Stimulated activated CD4-positive, alpha-beta T cell treated with anti-CD3 and anti-CD28 coated beads, TNF-alpha, amount 100 ng/mL, for 24 hours (primary cell): ENCODE measurements at places on chromosomes 7 and 10.
A peak's percentile ranks its signal among the peaks of the same experiment; 100 is the strongest.

DNA sequence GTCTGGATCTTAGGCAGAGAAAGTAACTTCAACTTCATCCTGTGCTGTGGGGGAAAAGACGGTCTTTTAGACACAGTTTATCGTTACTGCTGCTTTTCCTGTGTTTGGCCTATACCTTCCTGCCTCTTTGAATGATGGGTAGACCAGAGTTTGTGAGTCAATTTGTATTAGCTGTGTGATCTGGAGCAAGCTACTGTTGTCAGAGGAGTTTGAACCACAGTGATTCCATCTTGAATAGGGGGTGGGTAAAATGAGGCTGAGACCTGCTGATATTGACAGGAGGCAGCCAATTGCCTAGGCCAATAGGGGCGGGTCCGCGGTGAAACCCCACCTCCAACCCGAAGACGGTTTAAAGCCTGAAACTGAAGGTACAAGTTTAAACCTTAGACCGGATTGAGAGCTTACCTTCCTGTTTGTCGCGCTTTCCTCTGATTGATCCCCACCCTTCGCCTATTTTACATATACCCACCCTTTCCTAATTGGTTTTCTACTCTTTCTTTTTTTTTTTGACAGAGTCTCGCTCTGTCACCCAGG, 35.8 kb upstream of the EIF4H start:
- DNase-seq, result no peak

DNA sequence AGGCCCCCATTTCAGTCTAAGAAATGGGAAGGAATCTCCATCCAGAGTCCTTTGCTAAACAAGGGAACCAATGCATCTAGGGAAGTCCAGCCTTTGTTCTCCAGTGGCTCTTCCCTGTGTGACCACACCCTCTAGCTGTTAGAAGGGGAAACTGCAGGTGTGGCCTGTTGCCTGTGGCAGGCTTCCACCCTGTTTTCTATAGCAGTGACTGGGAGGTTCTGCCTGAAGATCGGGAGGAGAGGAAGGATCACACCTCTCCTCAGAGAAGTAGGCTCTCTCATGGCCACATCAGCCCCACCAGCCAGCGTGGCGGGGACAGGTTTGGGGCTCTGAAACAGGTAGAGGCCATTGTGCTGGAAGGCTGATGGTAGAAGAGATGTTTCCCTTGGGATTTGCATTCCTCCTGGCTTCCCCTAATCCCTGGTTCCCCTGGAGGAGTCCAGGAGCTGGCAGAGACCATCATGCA, 47.7 kb upstream of the TRIM8 start:
- no peak for DNase-seq

- no peak for DNase-seq
Observed at GRCh38 chr10:76303682-76304316, 872.4 kb downstream of the LRMDA start.

- no peak for DNase-seq
Observed at GRCh38 chr10:118365702-118366101, 23.6 kb upstream of the FAM204A start.

DNA sequence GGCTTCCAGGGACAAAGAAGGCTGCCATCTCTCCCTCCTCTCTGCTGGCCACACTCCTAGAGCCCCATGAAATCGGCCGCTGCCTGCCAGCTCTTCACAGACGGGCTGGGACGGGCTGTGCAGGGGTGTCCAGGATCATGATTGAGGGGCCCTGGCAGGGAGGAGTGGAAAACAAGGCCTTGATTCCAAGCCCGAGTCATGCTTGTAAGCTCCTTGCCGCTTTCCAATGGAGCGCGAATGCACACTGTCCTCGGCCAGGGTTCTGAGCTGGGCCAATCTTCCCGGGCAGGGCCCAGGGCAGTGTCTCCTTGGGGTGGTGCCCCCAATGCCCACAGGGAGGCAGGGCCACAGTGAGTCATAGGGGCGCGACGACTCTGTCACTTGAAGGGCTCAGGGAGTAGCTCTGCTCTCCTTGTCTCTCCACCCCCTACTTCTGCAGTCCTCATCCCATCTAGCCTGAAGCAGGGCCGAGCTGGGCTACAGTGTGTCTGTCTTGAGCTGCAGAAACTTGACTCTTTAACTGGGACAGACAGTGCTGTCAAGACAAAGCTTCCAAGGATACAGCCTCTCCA, 186.2 kb upstream of the SVIL start:
- DNase-seq, result no peak

GRCh38 chr10:90911133-90912051, 9.5 kb downstream of the ANKRD1 start:
- DNase-seq, result peak; percentile 16

DNA sequence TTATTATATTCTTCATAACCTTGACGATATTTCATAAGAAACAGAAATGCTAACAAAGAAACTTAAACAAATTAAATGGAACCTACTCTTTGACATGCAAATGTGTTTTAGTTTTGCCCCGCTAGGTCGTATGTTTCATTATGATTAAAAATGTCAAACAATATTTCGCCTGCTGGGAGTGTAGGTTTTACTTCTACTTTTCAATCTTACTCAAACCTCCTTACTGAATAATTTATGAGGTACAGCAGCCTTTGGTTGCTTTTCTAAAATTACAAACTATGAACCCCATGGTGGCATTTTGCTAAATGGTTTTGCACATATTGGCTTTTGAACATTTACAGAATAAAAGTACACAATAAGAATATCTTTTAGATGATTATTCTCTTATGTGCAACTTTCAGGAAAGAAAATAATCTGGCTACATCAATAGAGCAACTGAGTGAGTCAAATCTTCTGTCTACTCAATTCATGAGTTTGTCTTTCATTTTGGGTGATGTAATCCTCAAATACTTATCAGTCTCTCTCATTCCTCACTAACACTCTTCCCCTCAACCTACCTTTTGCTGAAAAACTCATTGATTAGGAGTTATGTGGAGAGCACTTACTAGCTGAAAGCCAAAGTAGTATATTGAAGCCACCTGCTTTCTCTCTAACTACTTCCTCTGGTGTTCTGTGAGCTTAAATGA, 1226.4 kb downstream of the XPNPEP1 start:
- DNase-seq, result no peak

- DNase-seq, result no peak
Observed at GRCh38 chr10:77711683-77712049, 74.1 kb upstream of the KCNMA1 start.

DNA sequence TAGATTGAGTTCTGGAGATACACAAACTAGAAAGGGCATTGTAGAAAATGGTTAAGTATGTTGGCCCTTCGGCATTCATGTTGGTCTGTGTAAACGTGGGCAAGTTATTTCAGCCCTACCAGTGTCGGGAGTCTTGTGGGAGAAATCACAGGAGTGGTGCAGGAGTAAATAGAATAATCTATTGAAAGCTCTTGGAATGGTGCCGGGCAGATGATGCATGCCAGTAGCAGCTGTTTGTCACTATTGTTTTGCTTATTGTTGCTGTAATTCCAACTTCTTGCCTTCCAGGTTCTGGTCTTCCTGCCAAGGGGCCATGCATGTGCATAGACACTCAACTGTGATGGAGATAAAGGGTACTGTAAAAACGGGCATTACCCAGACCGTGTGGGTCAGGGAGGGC, 259.4 kb downstream of the CAMK1D start:
- no peak for DNase-seq

- no peak for DNase-seq
Observed at GRCh38 chr10:82932451-82932850, 1057.5 kb downstream of the NRG3 start.

DNA sequence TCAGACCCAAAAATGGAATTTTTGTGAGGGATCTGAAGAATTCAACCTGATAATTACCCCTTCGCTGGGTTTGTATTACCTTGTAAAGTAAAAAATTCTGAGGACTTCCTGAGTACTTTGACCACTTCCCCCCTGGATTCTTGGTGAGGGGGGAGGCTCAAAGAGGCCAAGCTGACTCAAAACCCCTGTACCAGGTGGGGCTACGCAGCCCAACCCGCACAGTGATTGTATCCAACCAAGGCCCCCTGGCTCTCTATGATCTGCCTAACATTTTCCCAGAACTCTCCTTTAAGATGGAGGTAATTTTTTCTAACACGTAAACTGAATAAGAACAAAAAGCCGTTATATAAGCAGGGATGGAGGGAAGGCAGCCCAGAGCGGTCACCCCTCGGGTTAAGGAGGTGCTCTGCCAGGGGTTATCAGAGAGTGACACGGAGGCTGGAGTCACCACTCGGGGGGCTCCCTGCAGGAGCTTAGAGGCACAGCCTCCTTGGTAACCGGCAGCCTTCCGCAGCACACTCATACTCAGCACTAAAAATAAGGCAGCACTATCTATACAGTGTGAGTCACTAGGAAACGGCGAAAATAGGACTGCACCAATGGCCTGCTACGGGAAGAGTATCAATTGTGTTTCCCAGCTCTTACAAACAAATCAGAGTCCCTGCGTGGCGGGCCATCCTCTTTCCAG, 255.4 kb downstream of the ELMO1 start:
- no peak for DNase-seq

- DNase-seq, result no peak
Observed at GRCh38 chr10:9834434-9834833, 1183.2 kb upstream of the CELF2 start.

DNA sequence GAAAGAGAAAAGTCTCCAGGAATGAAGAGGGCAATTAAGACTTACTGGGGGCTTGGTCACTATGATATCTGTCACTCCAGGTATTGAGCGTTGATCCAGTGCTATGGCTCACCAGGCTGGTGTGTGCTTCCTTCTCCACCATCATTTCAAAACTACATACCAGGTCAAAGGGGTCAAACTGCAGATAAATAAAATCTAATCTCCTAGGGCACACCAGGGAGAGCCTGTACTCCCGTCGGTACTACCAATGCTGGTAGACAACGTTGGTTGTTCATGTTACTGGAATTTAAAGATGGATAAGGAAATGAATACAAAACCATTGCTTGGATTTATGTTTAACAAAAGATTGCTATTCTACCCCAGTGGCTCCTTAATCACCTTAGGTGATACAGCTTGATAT, 118.3 kb downstream of the MYO3A start:
- no peak for DNase-seq

- no peak for DNase-seq
Observed at GRCh38 chr7:125661006-125661405, 731.4 kb upstream of the POT1 start.

GRCh38 chr10:103397191-103397825, 882 bp downstream of the PDCD11 start:
- DNase-seq, result no peak

DNA sequence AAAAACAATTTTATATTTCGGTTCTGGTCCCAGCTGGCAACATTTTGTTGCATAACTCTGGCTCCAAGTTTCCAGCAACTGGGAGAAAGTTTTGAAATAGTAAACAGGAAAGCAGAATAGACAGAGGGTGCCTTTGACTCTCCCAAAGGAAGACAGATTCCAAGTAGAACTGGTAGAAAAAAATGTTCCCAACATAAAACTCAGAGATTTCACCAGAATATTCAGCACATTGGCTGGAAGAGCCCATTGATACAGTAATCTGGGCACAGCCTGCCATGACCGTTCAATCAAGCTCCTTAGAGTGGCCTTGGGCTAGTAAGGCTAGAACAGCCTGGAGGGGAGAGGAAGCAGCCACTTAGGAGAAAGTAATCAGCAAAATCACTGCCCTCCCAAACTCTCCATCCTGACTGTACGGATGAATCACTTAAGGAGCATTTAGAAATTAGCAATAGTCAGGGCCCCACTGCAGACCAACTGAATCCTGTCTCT, 120.4 kb downstream of the CUBN start:
- DNase-seq, result no peak

DNA sequence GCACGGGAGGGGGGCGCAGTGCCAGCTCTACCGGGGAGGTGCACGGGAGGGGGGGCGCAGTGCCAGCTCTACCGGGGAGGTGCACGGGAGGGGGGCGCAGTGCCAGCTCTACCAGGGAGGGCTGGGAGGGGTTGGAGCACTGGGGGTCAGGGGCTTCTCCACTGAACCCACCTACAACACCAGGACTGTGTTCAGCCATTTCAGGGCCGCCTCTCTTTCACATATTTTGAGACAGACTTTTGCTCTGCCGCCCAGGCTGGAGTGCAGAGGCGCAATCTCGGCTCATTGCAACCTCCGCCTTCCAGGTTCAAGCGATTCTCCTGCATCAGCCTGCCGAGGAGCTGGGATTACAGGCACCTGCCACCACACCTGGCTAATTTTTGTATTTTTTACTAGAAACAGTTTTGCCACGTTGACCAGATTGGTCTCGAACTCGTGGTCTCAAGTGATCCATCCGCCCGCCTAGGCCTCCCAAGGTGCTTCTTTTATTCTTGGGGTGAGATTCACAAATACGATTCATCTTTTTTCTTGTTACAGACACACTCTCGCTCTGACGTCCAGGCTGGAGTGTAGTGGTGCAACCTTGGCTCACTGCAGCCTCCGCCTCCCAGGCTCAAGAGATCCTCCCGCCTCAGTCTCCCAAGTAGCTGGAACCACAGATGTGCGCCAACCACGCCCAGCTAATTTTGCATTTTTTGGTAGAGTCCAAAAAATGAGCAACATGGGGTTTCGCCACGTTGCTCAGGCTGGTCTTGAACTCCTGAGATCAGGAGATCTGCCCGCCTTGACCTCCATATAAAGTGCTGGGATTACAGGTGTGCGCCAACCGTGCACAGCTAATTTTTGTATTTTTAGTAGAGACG, 37.0 kb downstream of the ADAP1 start:
- no peak for DNase-seq

- no peak for DNase-seq
Observed at GRCh38 chr7:17247357-17247756, 51.1 kb upstream of the AHR start.

DNA sequence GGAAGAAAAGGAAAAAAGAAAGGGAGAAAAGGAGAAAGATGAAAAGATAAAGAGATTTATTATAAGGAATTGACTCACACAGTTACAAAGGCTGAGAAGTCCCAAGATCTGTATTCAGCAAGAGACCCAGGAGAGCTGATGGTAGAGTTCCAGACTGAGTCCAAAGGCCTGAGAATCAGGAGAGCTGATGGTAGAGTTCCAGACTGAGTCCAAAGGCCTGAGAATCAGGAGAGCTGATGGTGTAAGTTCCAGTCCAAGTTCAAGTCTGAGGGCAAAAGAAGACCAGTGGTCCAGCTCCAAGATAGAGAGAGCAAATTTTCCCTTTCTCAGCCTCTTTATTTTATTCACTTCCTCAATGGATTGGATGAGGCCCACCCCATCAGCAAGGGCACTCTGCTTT, 97.3 kb upstream of the AOAH start:
- no peak for DNase-seq

DNA sequence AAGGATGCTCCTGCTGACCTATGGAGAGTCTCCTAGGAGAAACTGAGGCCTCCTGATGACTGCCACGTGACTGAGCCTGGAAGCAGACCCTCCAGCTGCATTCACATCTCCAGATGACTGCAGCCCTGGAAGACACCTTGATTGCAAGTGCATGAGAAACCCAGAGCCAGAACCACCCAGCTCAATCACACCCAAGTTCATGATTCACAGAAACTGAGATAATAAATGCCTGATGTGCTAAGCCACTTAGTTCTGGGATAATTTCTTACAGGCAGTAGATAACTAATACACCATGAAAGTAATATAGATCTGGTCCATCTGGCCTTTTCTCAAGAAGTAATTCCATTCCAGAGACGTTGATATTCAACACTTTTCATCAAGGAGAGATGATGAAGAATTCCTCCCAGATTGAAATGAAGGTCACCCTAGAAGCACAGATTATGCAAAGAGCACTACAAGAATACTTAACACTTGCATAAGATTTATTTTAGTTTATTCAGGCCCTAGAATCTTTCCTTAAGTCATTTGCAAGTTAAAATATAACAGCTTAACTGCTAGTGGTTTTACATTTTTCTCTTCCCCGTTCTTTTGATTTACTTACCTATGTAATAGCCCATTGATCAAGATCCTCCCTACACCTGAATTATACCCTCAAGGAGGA, 208.2 kb upstream of the INHBA start:
- no peak for DNase-seq

- DNase-seq, result no peak
Observed at GRCh38 chr7:48454750-48455192, 283.5 kb downstream of the ABCA13 start.

GRCh38 chr7:127119517-127119916, 133.2 kb downstream of the GRM8 start:
- DNase-seq, result no peak
